ENCODE measurements at places on chromosomes 12 and 14.
A peak's percentile ranks its signal among the peaks of the same experiment; 100 is the strongest.

DNA sequence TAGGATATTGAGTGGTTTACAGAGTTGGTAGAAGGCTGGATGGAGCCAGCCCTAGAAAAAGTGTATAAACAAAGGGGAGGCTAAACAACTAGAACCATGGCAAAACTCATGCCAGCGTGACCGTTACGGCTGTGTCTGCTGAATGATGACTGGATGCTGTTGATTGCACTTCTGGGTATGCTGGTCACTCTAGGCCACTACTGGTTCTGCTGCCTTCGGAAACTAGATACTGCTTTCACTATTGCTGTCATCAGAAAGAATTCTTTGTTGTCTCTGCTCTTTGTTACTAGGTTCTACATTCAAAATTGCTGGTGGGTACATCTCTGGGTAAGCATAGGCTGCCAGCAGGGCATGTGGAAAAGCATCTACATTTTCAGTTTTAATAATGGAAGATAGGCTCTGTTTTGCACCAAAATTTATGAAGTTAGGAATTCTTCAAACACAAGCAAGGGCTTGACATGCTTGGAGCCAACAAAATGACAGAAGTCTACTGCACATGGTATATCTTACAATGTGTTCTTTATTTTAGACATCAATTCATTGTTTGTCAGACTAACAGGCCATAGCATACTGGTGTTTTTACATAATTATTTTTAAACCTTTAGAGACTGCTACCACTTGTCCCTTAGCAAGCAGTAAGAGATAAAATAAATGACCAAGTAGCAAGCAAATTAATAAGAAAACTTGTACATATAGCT is 15.4 kb downstream of the MON2 start:
- DNase-seq = no peak

GRCh38 chr14:22314183-22314820 is 274.7 kb downstream of the DAD1 start:
- no peak for DNase-seq

DNA sequence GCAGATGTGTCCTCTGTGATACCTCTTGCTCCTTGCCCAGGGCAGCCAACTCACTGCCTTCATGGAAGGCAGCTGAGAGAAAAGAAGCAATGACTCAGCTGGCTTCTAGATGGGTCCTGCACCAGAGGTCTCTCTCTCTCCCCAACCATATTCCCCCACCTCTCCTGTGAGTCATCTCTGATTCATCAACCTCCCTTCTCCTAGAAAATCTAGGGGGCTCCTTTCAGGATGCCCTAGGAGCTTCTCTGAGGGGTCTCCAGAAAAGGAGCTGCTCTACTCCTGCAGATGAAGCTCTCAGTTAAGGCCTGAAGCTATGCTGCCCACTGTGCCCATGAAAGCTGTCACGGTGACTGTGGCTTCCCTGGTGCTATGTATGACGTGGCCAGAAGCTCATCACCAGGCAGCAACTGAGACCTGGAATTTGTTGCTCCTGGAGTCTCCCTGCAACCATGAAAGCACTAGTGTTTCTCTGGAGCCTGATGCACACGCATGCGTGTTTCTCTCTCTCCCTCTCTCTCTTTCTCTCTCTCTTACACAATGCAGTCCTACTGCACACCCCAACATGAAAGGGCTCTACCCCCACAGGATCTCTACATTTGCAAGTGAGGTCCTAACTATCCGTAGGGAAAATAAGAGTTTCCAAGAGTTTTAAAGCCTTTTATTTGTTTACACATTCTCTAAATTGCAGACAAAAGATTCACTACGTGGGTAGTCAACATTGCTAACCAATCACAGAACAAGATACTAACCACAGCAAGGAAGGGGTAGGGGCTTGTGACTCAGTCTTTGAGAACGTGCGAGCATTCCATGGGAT is 285.3 kb downstream of the DPF3 start:
- no peak for DNase-seq

- no peak for DNase-seq
These were observed 17.9 kb upstream of the KTN1 start for GRCh38 chr14:55562135-55562534.

GRCh38 chr14:99759546-99759925 is 33.7 kb upstream of the EML1 start:
- DNase-seq = no peak

- DNase-seq = peak; percentile 46
These were observed 604 bp downstream of the EIF4B start for GRCh38 chr12:53006810-53007309.

GRCh38 chr14:77613201-77613600 is 3.2 kb downstream of the SPTLC2 start:
- DNase-seq = no peak

- no peak for DNase-seq
These were observed at the start of gene RIN3 for GRCh38 chr14:92513204-92513965. Gene RIN3, plus strand, starts transcription at chr14:92513781. Its CDS starts 152 bp downstream, at chr14:92513933.

GRCh38 chr14:96493178-96493577 is 9.0 kb upstream of the PAPOLA start:
- no peak for DNase-seq

DNA sequence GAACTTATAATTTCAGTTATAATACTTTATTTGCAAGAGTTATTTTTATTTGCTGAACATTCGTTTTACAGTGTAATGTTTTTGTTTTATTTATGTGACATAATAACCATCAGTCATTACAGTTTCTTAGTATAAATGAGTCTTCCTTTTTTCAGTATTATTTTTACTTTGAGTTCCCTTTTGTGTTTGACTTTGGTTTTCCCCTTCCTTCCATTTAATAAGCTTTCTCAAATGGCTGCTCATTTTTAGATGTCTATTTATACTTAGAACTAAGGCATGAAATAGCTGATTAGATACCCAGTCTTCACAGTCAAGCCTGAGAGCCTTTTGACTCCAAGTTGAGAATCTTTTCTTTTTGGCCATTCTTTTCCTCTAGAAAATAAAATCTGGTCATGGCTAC is 404.5 kb downstream of the LRFN5 start:
- no peak for DNase-seq

DNA sequence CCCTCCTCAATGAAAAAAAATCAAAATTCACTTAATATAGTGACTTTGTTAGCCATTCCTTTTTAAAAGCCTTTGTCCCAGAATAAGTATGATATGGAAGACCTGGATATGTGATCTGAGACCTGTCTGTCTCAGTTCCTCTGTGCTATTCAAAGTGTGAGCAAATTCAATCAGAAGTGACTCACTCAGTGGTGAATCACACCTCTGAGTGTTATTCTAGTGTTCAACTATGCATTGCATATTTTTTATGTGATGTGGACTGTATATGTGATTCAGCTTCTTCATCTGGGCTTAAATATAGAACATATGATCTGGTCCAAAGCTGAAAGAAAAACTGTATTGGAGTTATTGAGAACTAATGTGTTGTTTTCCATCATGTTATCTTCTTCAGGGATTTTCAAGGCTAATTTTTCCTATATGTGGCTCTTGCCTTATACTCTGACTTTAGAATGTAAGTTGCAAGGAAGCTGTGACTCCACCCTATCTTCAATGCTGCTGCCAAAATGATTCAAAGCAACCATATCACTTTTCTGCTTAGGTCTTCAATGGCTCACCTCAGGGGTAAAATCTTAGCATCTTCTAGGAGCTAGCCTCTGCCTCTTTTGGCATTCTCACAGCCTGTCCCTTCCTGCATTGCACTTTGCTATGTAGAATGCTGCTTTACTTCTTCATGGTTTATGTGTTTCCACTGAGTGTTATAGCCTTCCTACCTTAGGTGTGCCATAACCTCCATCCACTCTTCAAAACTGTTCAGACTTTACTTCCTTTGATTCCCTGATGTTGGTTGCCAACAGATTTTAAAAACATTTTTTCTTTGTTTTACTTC is 169.8 kb downstream of the OTOGL start:
- no peak for DNase-seq

GRCh38 chr12:69024413-69024812 is 91.4 kb upstream of the CPM start:
- DNase-seq = no peak

DNA sequence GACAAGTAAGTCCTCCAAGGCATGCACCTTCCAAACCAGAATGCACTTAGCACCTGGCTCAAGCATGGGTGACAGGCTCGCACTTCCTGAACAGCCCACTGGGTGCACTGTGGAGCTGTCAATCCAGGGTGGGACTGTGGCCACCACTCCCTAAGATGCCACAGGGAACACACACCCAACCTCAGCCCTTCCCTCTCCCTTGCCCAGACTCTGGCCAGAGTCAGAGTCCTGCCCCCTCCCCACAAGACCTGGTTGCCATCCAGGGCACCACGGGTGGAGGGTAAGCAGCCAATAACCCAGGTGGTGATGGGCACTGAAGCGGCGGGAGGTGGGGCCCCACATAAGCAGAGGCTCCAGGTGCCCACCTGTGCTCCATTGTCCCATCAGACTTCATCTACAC is 160.6 kb downstream of the MYRFL start:
- DNase-seq = no peak

DNA sequence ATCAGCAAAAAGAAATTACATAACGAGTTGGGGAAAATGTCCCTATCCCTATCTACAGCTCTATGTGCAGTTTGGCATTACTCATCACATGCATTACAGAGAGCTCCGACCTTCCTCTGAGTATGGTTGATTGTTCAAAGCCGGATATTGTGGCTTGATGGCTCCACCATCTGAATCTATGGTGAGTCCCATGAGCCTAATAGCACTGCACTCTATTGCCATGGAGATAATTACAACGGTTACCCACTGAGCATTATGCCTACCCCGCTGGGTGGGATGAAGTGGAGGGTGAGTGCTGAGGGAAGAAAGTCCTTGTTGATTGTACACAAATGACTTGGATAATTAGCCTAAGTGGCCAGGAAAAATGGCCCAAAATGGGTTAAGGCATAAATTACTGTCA is 800.5 kb downstream of the NRXN3 start:
- DNase-seq = peak; percentile 95

DNA sequence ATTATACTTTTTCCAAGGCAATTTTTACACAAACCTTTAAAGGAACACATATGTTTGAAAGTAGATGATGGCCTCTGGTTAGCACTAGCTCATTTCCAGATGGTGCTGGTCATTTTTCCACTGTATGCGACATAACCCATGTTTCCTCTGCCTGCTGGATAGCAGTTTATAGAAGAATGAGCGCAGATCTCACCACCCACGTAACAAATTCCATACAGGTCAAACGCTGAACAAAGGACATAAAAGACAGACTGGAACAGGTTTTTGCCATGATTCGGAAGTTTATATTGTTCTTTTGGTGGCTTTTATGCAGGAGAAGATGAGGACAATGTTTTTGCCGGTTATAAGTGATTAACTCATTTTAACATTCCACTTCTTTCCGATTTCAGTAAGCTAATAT is 30.7 kb downstream of the PPP1R36 start:
- DNase-seq = no peak

DNA sequence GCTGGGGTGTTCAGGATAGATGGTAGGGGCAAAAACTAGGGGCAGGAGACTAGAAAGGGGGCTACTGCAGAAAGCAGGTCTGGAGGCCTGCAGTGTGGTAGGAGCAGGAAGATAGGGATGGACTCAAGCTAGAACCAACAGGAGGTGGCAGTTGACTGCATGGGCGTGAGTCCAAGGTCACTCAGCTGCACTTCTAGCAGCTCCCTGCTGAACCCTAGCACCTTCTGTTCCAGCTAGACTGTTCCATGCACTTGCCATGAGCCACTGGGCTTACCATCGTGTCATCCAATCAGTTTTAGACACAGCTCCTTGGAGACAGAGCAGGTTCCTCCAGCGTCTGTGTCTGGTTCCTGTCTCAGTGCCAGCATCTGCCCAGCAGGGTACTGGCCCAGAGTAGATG is 11.3 kb upstream of the KRT8 start:
- no peak for DNase-seq

DNA sequence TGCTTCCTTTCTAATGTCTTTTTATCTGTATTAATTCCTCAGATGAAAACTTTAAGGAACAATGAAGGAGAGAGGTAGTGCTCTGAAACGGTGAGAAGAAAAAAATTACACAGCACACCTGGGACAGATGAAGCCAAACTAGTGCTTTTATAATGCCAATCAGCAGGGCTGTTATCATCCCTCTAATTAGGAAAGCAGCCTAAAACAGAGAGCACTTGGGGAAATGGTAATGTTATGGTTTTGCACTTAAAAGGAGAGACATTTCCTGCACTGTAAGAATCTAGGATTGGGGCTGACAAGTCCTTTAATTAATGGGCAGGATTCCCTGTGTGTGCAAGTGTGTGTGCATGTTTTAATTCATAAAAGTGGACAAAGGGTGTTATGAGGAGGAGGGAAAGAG is 4.8 kb upstream of the LMO3 start:
- DNase-seq = peak; percentile 70

DNA sequence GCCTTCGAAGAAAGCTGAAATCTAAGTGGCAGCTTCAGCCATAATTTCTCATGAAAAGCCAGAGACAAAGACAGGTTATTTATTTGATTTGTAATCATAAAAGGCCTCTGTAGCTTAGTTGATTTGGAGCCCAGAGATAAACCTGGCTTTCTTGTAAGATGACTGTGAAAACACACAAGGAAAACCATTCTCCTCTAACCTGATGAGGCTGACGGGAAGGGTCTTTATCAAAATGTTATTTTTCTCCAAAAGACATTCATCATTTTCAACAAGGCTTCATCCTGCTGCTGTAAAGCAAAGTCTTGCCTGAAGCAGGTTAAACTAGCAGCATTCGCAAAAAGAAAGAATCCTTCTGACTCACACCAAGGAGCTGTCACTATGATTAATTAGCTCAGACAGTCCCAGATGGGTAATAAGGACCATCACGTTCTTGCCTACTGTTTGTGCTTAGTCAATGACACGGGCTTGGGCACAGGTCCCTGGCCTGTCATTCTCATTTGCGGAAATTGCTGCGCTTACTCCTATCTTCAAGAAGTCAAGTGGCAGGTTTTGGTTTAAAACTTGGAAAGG is 286.6 kb downstream of the C12orf75 start:
- DNase-seq = no peak

GRCh38 chr14:96811265-96811664 is 14.1 kb downstream of the VRK1 start:
- DNase-seq = no peak

DNA sequence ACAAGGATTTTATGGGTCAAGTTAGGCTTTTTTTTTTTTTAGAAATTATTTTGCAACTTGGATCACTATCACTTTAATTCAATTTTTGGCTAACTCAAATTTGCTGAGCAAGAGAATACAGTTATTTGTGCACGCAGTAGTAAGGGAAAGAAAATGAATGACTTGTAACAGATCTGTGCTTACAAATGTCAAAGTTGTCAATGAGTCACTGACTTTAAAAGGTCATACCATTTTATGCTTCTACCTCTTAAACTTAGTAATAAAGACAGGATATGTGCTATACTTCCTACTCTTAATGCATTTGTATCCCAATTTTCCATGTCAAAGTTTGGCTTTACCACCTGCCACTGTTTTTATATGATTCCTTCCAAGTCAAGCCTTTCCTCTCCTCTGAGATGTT is 131.1 kb upstream of the FBXO33 start:
- no peak for DNase-seq

GRCh38 chr12:132284071-132284826 is 45.1 kb downstream of the GALNT9 start:
- no peak for DNase-seq

GRCh38 chr12:101567918-101568317 is 26.9 kb upstream of the MYBPC1 start:
- no peak for DNase-seq

- DNase-seq = no peak
These were observed at the start of gene VSIG10 for GRCh38 chr12:118103601-118104382. Gene VSIG10, minus strand, starts transcription at chr12:118104011. Its CDS starts 340 bp downstream, at chr12:118103671.

- no peak for DNase-seq
These were observed 4.5 kb upstream of the OAS2 start for GRCh38 chr12:112973818-112974231.

All from NCI-H2081 treated with DMSO at 0.1 percent for 48 hours (cell line).